NCI-H1105 treated with DMSO at 0.1 percent for 48 hours (cell line): ENCODE measurements at places on chromosomes 6 and 20.

- DNase-seq = no peak
Measured at GRCh38 chr20:59752101-59752586, 147.8 kb downstream of the PHACTR3 start.

DNA sequence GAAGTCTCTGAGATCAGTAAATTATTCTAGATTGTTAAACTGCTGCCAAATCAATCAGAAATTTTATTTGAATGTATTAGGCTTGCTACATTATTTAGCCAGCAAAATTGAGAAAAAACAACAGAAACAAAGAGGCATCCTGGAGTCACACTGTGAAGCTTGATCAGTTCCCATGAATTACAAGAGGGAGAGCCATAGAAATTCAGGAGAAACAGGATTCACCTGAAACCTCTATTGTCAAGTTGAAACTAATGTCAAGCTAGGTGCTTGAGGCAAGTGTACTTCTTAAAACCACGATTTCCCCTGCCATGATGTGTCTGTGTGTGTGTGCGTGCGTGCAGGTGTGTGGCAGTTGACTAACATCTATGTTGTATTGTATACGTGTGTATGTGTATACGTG is 439.1 kb upstream of the NOX3 start:
- DNase-seq = no peak

DNA sequence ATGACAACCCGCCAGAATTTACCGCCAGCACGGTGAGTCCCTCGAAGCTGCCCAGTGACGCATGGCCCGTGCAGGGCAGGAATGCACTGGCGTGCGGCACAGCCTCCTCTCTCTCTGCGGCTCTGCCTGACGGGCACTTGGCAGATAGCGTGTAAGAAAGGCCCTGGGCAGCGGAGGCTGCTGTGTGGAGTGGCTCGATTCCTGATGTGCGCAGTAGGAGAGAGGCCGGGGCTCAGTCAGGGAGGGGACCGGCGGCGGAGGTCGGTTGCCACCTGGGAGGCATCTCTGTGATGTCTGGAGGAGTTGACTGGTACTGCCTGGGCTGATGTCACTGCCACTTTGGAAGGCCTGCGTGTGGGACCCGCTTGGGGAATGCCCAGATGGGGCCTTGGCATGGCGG is 170.7 kb downstream of the TAF4 start:
- DNase-seq = no peak

DNA sequence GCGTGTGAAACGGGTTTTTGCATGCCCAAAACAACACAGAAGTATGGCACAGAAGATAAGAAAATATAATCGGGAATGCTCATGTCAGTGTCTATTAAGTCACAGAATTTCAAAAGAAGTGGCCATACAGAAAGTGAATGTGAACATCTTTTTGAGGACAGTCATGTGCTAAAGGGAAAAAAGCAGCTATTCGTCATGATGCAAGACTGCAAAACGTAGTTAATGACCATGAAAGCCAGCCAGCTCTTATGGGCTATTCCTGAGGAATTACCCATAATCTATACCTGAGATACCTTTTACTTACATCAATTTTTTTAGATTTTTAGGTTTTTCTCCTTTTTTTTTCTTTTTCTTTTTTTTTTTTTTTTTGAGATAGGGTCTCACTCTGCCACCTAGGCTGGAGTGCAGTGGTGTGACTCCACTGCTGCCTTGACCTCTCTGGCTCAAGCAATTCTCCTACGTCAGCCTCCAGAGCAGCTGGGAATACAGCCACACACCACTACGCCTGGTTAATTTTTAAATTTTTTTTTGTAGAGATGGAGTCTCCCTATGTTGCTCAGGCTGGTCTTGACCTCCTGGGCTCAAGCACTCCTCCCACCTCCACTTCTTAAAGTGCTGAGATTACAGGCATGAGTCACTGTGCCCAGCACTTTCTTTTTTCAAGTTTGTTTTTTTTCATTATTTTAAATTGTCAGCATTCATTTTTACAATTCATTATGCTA is 18.1 kb upstream of the ZBP1 start:
- no peak for DNase-seq

DNA sequence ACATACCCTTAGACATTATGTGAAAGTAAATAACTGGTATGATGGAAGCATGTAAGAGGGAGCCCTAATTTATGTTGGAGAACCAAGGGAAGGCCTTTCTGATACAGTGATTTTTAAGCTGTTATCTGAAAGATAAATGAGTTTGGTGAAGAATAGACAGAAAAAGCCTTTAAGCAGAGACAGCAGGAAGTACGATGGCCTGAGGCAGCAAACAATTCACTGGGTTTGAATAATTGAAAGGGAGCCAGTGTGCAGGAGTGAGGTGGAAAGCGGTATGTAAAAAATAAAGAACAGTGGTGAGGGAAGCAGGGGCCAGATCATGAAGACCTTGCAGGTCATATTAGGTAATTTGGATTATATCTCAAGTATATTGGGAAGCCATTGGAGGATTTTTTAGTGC is 4.1 kb upstream of the RAB23 start:
- no peak for DNase-seq

DNA sequence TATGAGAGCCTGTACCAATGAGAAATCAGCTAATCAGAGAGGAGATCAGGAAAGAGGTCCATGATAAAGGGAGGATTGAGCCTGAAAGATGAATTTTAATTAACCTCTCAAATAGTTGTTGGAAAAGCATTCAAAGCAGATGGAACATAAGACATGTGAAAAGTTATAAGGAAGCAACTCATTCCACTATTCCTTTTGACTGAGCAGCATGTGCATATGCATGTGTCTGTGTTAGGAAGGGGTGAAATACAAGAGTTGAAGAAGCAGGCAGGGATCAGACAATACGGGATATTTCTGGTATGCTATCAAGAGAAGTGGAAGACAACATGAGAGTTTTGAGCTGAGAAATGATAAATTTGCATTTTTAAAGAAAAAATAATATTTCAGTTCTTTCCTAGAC is 624.8 kb upstream of the PTCHD4 start:
- no peak for DNase-seq

DNA sequence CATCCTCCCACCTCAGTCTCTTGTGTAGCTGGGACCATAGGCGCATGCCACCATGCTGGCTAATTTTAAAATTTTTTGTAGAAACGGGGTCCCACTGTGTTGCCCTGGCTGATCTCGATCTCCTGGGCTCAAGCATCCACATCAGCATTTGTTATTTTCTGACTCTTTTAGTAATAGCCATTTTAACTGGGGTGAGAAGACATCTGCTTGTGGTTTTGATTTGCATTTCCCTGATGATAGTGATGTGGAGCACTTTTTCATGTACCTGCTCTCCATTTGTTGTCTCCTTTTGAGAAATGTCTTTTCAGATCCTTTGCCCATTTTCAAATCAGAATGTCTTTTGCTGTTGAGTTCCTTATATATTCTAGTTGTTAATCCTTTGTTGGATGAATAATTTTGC is 22.2 kb upstream of the TULP4 start:
- DNase-seq = no peak

- DNase-seq = peak; percentile 55
Measured at GRCh38 chr6:44456070-44456965, 68.8 kb downstream of the CDC5L start.

DNA sequence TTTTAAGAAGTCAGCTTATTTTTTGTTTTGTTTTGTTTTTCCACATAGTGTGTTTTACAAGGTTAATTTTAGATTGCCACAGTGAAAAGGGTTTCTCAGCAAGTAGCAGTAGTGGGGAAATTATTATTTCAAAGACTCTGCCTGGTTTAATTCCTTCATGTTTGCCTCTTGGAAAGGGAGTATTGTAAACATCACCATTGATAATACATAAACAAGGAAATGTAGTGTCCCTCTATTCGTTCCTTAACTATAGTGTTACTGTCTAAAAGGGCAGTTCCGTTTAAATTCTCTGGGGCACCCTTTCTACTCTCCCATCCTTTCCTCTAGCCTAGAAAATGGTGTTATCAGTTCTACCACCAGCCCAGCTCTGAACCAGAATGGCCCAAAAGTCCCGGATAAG is 391.0 kb upstream of the SOX4 start:
- DNase-seq = no peak

GRCh38 chr6:132021552-132022375 is 70.6 kb upstream of the CCN2 start:
- no peak for DNase-seq

- DNase-seq = no peak
Measured at GRCh38 chr6:41697861-41698781, 37.3 kb downstream of the TFEB start.

DNA sequence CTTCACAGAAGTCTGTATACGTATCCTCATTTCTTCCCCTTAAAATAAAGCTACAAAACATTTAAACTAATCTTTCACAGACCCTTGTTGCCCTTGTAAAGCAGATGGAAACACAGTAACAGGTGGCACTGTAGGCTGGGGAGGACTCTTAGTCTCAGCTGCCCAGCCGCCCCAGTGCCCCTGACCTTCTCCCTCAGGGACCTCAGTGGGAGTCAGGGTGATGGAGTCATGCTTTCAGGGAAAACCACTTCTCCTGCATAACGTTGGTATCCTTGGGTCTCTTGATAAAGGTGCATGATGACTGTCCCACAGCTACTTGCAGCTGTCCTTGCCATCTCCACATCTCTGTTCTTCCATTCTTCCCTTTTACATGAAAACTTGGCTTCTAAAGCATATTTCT is 198.6 kb downstream of the CDKAL1 start:
- DNase-seq = no peak

- no peak for DNase-seq
Measured at GRCh38 chr6:113763876-113764275, 93.3 kb upstream of the MARCKS start.

DNA sequence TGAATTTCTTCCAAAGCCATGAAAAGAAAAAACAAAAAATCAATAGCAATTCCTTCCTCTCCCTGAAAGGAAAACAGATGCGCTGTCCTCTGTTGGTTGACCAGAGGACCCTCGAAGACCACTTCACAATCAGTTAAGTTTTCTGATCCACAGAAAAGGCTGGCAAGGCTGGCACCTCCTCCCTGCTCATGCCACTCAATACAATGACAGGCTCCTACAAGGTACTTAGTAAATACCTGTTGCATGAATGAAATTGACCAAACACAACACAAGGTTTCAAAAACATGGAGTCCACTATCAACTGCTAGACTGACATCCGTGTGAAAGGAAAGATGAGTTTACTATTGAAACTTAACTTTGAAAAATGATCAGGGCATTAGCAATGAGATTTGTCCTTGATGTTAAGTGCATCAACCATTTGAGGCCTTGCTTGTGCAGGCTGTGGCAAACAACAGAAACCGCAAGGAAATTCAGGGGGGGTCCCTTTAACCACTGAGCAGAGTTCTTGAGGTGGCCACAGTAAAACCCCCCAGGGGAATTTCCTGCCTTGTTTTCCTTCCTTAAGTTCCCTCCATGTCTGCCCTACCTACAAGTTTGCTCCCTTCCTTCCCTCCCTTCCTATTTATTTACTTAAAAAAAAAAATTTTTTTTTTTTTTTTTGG is 27.9 kb upstream of the RTF2 start:
- DNase-seq = no peak

- DNase-seq = no peak
Measured at GRCh38 chr6:158688860-158689259, 39.0 kb downstream of the SYTL3 start.

DNA sequence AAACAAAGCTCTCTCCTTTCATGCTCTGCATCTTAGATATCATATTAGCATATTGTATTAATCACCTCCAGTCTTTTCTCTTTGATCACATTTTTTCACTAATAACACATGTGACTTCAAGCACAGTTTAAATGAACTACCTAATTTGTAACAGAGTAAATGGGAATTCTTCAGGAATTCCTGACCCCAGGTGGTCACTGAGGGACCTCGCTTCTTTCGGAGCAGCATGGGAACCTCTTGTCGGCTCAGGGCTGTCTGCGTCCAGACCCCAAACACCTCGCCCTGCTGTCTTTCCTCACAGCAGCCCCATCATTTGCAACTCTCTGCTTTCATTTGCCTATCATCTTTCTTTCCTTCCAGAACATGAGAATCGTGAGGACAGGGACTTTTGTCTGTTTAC is 103.5 kb downstream of the DACT2 start:
- DNase-seq = no peak

GRCh38 chr6:49423817-49424216 is 39.2 kb downstream of the MMUT start:
- peak; percentile 56 for DNase-seq

DNA sequence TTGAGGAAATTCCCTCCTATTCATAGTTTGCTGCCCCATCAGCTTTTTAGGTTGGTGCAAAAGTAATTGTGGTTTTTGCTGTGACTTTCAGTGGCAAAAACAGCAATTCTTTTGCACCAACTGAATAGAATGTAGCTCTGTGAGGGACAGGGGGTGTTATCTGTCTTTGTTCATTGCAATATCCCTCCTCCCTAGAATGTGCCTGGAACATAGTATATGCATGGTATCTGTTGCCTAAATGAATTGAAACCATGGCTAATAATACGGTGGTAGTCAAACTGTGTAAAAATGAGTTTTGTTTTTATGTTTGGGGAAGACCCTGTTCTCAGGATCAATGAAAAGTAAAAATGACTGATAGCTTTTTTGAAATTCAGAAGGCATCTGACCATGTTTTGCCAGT is 45.1 kb downstream of the SCAND1 start:
- no peak for DNase-seq

DNA sequence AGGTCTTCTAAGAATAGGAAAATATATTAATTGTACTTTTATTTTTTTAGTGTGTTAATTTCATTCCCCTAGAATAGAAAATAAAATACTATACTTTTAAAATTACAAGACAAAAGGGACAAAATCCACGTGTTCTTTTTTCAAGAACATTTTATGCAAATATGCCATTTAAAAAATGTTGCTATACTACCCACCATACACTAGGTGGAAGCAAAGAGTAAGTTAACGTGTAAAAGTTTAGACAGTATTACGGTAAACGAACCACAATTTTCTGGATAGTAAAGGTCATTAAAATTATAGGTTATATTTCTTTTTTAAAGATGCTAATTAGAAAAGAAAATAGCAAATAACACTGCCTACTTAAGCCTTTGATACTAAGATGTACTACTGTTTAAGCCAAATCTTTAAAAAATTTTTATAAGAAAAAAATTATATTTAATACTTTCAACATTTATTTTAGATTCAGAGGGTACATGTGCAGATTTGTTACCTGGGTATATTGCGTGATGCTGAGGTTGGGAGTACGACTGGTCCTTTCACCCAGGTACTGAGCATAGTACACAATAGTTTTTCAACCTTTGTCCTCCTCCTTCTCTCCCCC is 287.6 kb downstream of the PHF3 start:
- peak; percentile 58 for DNase-seq

DNA sequence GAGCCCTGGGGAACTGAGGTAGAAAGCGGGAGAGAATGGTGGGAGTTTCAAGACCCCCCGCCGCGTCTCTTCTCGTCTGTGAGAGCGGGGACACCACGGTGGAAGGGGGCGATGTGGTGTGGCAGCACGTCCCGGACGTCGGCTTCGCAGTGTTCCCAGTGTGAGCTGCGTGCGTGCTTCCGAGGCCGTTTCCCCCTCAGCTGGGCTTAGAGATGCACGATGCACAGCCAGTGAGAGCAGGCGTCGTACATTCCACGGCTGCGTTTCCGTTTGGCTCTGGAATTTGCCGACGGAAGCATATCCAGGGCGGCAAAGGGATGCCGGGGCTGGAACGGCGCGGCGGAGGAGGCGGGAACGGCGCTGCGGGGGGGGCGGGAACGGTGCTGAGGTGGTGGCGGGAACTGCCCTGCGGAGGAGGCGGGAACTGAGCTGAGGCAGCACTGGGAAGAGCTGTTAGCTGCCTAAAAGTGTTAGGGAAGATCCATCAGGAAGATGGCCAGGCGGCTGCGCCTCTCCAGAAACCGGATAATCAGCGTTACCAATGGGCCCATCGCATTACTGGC is 37.7 kb downstream of the KIF25 start:
- DNase-seq = peak; percentile 58

GRCh38 chr6:31621320-31621939 is 915 bp downstream of the PRRC2A start:
- DNase-seq = peak; percentile 29

GRCh38 chr20:14220986-14221385 is 116.4 kb downstream of the FLRT3 start:
- no peak for DNase-seq
